Stimulated activated CD4-positive, alpha-beta T cell treated with anti-CD3 and anti-CD28 coated beads, Interleukin-12 subunit alpha, Interleukin-12 subunit beta, amount 100 ng/mL, for 48 hours (primary cell): ENCODE measurements at places on chromosomes 4 and X.

DNA sequence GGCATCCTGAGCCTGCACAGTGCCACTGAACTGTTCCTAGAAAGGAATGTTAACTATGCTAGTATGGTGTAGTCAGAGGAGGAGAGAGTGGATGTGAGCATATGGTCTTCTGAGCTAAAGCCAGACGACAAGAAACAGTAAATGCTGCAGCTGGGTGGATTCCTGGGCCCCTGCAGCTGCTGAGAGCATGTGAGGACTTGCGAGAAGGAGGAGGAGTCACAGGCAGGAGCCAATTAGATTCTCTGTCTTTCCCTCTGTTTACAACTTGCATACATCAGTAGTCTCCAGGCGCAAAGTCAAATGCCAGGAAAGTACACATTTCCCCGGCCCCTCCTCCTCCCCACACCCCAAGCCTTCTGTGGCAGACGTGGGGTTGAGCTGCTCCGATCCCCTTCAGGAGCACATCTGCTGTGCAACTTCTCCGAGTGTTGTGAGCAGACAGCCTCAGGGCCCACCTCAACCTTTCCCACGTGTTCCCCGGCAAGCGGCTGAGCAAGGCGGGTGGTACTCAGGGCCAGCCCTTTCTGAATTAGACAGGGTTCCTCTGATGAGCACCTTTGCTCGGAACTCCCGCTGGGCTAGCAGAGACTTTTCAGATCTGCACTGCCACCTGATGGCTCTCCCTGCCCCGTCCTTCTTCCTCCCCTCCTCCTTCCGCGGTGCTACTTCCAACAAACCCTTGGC is 108.7 kb upstream of the ATP6AP2 start:
- DNase-seq, result no peak

DNA sequence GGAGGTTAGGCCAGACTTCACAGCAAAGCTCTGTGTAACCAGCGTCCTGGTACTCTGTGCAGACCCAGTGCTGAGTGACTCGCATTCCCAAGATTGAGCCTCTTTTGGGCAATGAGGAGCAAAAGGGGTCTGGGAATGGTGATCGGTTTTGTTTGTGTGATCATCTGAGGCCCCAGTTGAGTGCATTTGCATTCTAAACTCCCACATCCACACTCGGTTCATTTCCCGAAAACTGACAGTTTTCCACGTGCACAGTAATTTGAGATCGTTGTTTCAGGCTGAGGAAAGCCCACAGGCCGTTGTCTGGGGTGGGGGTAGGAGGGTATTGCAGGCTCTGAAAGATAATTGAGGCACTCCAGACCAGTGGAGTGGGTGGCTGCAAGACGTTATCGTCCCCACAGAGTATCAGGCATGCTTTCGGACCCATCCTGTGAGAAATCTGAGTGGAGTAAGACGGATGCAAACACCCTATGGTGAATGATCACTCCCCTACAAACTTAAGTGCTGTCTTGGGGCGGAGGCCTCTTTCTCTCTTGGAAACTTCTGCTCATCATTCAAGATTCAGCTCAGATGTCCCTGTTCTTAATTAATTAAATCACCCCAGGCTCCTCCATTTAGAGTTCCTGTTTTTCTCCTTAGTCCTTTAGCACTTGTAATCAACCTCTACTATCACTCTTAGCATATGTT is 96.1 kb downstream of the AFF1 start:
- no peak for DNase-seq

- DNase-seq, result no peak
Observed at GRCh38 chr4:53714236-53715140, 123.2 kb upstream of the LNX1 start.

DNA sequence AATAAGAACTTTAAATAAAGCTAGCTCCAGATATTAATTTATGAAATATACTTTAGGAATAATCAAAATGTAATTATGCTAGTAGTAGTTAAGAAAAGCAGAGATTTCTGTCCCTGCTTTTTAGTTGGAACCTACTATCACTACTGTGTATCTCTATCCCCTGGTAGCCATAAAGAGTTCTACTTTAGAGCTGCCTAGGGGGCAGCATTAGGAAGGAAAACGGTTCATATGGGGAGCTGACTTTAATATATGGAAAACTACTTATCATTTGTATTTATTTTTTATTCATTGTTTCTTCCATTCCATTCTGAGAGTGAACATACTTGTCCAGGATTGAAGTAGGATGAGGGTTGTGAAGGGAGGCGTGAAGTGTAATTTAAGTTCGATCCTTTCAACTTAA is 40.9 kb downstream of the CPEB2 start:
- no peak for DNase-seq

DNA sequence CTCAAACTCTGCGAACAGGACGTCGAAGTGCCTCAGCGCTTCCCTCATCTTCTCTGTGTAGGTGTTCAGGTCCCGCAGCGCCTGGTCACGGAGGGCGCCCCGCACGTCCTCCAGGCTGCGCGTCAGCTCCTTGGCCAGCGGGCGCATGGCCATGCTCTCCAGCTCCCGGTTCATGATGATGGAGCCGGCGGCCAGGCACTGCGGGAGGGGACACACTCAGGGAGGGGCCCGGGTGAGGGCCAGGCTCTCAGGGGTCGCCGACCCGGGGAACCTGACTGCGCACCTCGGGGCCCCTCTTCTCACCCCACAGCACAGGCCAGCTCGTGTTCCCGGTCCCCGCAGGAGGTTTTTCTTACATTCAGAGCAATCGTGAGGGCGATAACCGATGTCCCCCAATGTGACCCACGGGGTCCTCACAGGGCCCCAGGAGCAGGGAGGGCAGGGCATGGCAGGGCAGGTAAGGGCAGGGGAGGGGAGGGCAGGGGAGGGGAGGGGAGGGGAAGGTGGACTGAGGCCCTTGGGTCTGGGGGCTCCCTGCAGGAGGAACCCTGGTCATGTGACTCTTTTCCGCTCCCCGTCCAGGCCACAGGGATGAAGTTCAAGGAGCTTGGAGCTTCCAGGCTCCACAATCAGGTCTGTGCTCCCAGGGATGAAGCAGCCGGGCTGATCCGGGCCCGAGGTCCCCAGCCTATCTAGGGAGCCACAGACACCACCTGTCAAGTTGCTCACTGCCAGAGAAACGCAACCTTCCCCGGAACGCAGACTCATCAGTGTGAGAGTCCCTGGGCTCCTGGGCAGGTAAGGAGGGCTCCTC is 77.8 kb upstream of the MXD4 start:
- DNase-seq, result no peak

DNA sequence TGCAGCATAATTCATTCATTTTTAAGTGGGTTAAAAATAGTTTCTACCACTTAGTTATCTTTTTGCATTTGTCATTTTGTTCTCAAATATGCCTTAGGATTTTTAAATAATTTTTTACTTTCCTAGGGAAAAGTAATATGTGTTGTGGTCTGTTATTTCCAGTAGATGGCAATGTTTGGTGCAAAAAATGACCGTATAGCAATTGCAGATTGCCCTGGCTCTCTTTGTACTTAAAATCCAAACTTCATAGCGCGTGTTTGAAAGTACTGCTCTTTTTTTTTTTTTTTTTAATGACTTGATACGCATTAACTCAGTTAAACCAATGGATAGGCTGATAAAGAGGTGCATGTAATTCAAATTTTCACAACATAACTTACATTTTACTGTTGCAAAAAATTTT is 74.4 kb upstream of the RBMX start:
- no peak for DNase-seq

GRCh38 chr4:158238575-158238974 is 28.3 kb downstream of the TMEM144 start:
- no peak for DNase-seq

- DNase-seq, result no peak
Observed at GRCh38 chrX:147910607-147911006, 1.1 kb upstream of the FMR1 start.

- no peak for DNase-seq
Observed at GRCh38 chrX:28552882-28553829, 34.1 kb upstream of the IL1RAPL1 start.

DNA sequence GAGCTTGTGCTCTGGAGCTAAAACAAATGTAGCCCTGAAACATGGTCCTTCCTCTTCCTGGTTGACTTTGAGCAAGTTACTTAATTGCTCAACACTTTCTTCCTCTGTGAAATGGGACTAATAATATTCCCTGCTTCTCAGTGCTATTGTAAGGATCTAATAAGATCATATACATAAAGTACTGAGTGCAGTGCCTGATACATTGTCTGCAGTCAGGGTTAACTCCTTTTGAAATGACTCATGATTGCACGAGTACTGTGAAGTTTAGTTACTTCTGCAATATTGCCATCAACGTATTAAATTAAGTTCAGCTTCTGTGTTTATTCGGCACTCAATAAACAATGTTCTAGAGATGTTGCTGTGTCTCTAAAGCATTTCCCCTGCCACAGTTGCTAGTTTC is 91.8 kb upstream of the HPRT1 start:
- no peak for DNase-seq

DNA sequence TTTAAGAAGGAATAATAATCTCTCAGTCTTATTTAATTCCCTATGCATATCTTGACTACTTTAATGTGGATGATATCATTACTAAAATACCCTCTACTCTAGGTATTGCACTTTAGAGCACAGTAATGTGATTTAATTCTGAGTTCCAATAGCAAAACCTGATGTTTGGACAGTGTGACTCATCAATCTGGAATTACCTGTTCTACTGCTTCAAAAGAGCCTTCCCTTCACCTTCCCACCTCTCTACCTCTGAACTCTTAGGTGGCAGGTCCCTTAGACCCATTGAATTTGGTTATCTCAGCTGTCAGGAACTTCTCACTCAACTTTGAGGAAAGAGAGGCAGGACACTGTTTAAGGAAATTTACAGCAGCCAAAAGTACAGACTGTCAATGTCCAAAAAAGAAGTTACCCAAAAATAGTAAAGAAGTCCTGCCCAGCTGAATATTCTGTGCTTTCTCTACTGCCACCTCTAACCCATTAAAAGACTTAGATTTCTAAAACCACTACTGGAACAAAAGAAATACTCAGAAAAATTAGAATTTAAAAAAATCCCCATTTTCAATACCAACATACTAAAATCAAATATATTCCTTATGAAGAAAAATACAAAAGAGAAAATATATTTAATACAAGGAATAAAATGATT is 123.1 kb upstream of the GPM6A start:
- no peak for DNase-seq

DNA sequence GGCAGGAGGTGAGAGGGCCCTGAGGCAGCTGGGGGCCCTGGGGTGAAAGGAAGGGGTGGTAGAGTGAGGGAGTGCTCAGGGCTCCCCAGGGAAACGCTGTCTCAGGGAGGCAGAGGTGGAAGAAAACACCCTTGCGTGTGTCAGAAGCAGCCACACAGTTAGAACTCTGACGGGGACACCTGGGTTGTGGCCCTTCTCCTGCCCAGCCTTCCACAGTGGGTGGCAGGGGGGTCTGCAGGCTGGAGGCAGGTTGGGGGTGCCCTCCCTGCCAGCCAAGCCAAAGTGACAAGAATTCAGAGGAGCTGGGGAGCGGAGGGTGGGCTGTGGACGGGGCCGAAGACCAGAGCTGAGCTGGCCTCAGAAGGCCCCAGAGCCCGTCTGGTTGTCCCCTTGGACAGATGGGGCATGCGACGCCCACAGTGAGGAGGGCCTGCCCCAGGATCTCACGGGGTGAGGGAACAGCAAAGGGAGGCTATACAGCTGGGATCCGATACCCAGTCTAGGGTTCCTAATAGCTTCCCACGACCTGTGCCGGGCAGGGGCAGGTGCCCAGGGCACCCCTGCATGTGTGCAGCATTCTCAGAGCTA is 105.2 kb upstream of the ADRA2C start:
- DNase-seq, result no peak

DNA sequence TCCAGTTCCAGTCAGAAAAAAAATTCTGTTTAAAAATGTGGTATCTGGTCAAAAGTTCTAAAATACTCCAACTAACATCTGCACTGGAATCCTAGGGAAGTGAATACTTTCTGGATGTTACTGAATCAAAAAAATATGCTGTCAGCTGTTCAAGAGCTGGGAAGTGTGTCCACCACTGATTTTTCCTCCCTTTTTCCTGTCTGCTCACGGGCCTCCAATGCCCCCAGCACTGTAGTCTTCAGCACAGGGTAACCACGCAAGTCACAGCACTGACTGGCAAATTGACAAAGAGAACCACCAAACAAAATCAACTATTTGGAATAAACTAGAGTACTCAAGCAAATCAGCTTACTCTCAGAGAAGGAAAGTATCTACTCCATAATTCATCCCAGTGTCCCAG is 9.9 kb downstream of the VEGFC start:
- DNase-seq, result no peak

DNA sequence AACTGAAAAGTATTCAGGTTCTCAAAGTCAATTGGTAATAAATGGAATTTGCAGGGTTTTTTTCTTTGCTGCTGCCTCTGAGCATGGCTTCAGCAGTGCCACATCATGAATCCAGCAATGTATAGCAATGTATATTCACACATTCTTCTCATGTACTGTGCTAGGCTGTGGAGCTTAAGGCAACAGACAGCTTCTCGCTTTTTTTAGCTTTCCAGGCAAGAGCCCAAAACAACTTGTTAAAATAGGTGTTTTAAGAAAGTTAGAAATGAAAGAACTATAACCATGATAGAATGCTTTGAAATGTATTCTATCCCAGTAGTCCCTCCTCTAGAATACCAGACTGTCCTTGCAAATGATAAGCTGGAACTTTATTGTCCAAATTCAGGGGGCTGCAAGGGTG is 30.4 kb downstream of the SMIM43 start:
- DNase-seq, result no peak

GRCh38 chr4:22596409-22596808 is 80.5 kb upstream of the ADGRA3 start:
- no peak for DNase-seq

- no peak for DNase-seq
Observed at GRCh38 chr4:2963966-2964471, 648 bp downstream of the GRK4 start.

GRCh38 chr4:155552180-155552579 is 114.5 kb upstream of the GUCY1A1 start:
- DNase-seq, result no peak

GRCh38 chrX:1493877-1494510 is 41.3 kb upstream of the ASMTL start:
- no peak for DNase-seq

DNA sequence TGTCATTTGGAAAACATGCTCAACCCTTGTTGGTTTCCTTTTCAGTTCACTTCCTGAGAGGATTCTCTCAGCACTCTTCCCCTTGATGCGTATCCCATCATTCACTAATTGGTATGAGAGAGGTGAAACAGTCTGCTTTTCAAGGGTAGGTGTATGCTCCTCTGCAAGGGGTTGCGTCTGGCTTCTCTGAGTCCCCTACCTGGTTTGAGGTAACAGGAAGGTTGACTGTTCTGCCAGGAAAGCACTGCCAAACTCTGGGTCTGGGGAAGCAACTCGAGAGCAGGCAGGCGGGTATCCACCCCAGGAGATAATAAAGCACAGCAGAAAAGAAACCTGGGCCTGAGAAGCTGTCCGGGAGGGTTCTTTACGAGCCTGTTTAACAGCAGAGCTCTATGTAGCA is 101.2 kb downstream of the SHROOM4 start:
- DNase-seq, result no peak

DNA sequence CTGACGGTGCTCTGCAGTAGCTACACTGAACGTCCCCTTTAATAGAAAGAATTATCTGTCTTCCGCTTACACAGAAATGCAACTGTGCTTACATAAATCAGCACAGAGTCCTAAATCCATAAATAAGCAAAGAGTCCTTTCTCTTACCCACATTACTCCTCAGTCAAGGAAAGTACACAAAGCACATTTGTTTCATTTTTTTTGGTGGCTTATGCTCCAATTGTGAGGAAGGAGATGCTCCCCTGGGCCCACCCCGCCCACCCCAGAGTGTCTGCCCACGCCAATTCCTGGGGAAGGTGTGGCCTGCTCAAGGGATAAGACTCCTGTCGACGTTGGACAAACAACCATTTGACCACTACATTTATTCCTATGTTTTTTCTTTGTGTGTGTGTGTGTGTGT is 53.8 kb downstream of the CPLX1 start:
- DNase-seq, result no peak

GRCh38 chr4:155906554-155907247 is 3.2 kb downstream of the TDO2 start:
- no peak for DNase-seq
